NCI-H1092 (cell line): ENCODE measurements at places on chromosomes 6 and 20.

- DNase-seq, result no peak
These were observed 20.1 kb downstream of the TOP1 start for GRCh38 chr20:41048461-41049301.

DNA sequence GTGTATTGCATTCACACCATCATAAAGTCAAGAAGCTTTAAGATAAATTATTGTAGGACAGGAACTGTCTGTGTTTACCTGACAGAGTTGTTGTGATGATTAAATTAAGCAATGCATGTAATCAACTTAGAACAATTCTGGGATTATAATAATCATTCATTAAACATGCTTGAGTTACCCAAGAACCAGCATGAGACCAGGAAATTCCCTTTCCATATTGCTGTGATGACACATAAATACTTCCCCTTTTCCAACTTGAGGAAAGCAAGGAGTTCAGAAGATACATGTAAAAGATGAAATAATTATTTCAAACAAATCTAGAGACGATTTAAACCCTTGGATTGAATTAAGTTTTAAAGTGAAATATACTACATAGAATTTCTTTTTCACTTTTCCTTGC, 404.4 kb downstream of the GJA1 start:
- DNase-seq, result no peak

- DNase-seq, result no peak
These were observed 91.4 kb downstream of the FIG4 start for GRCh38 chr6:109782491-109782999.

DNA sequence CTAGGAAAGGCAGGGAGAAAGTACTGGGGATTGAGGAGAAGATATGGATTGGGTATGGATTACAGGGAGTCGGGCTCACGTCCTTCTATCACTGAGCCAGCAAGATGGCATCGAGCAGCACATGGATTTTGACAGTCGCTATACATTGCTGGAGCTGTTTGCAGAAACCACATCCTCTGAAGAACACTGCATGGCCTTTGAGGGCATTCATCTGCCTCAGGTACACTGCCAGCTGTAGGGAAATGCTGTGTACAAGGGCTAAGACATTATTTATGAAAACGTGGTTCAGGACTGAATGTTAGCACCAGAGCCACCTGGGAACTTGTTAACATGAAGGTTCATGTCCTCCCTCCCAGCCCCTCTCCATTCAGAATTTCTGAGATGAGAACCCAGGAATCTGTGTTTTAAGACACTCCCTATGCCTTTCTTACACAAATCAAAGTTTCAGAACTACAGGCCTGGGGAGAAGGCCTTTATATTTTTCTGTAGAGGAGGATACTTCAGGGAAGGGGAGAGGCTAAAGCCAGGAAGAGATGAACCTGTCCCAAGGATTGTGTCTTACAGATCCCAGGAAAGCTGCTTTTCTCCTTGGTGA, 3.5 kb downstream of the CUL9 start:
- no peak for DNase-seq

DNA sequence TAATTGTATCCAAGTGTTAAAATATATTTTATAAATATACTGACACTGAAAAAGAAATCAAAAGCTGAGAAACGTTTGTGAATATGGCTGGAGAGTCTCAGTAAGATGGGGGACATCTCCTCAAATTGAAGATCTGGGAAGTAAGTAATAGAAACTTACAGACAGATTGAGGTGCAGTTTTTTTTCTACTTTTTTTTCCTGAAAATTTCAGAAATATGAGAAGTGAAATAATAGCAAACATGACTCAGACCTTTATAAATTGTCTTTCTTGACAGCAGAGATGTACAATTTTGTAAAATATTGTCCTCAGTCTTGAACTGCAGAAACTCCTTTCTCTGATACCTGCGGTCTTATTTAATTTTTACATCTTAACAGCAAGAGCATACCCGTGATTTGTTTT, 347.1 kb downstream of the UTRN start:
- DNase-seq, result no peak

- DNase-seq, result peak; percentile 32
These were observed 443.4 kb upstream of the MMS22L start for GRCh38 chr6:97726378-97726777.

DNA sequence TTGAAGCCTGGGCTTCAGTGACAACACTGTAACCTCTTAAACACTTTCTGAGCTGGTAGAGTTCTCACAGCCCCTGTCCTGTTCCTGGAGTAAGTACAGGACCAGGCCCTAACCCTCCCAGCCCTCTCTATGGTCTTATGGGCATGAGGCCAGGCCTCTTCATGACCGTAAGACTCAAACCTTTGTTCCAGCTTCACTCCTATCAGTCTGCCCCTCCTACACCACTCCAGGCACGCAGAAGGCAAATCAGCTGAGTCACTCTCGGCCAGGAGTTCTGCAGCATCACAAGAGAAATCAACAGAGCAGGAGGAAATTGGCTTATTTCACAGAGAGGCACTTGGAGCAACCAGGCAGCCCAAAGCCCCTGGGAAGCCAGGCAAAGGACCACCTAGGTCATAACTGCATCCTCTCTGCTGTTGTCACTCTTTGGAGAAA, 25.3 kb upstream of the CHD6 start:
- peak; percentile 19 for DNase-seq

GRCh38 chr6:78525976-78526375, 341.4 kb upstream of the IRAK1BP1 start:
- DNase-seq, result no peak

DNA sequence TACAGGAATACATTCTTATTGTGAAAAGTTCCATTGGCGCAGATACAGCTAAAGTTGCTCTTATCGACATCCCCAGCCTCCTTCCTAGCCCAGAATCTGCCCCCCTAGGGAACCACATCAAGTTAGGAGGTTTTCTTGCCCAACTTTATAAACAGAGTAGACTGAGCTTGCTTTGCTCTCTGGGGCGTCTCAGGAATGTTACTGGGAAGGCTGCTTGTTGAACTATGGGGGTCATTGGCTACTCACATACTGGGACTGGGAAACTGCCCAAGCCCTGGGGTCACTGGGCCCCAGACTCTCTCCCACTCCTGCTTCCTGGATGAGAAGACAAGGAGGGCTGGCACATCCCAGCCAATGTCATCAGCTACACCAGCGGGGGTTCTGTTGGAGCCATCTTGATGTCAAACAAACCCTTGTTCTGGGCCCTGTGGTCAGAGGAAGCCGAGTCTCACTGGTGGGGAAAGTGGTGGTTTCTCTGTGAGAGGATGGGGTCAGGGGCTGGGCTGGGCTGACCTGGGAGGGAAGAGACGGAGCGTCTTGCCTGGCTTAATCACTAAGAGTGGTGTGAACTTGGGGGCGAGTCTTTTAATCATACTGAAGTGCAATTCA, 26.0 kb downstream of the BPIFB4 start:
- no peak for DNase-seq
